ENCODE measurements at places on chromosomes 6 and 20. TPM values are rescaled to one million over a fixed set of nuclear protein-coding genes. Genes with fewer than 3 reads are reported as not detected.

SCRT2 gene
- polyA plus RNA-seq = not detected

GNL1 gene
- polyA plus RNA-seq = 43.2 TPM

HLA-DQA2 gene
- 0.17 TPM for polyA plus RNA-seq

TMEM244 gene
- polyA plus RNA-seq = not detected

- no peak for DNase-seq
Observed at GRCh38 chr6:133353061-133353460, 111.9 kb downstream of the EYA4 start.

DNA sequence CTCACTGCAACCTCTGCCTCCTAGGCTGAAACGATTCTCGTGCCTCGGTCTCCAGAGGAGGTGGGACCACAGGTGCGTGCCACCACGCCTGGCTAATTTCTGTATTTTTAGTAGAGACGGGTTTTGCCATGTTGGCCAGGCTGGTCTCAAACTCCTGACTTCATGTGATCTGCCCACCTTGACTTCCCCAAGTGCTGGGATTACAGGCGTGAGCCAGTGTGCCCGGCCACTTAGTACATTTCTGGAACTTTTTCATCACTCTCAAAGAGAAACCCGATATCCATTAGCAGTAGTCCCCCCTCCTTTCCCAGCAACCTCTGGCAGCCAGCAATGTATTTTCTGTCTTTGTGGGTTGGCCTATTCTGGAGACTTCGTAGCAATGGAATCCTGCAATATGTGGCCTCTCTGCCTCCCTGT lies 109.8 kb downstream of the JARID2 start:
- no peak for DNase-seq

GRCh38 chr6:24576447-24576846 lies 69.5 kb downstream of the KIAA0319 start:
- no peak for DNase-seq

- DNase-seq = no peak
Observed at GRCh38 chr6:157755032-157755745, 67.9 kb upstream of the SNX9 start.

Measured in sigmoid colon (tissue), 7 donors.